Right lung (tissue), 10 donors: ENCODE measurements at places on chromosomes 5 and 9. TPM values are rescaled to one million over a fixed set of nuclear protein-coding genes. Genes with fewer than 3 reads are reported as not detected.

Gene LIX1
- polyA plus RNA-seq = 1.2 TPM

Gene CD180
- polyA plus RNA-seq = 1.9 TPM

GRCh38 chr5:50855001-50855400 lies 188.6 kb downstream of the PARP8 start:
- no peak for DNase-seq

Gene TNFSF15
- polyA plus RNA-seq = 12.0 TPM

Gene POLR1E
- 28.7 TPM for polyA plus RNA-seq

Gene SHC3
- polyA plus RNA-seq = 13.1 TPM

Gene GLT6D1
- not detected for polyA plus RNA-seq

GRCh38 chr5:78610636-78611035 lies 37.9 kb downstream of the LHFPL2 start:
- no peak for DNase-seq

GRCh38 chr9:93460689-93461413 lies 7.5 kb upstream of the FAM120AOS start:
- DNase-seq = no peak

- DNase-seq = no peak
Observed at GRCh38 chr9:121034529-121034928, 15.5 kb downstream of the C5 start.

- no peak for DNase-seq
Observed at GRCh38 chr5:52375969-52376368, 411.7 kb upstream of the ITGA1 start.

Gene PDLIM4
- polyA plus RNA-seq = 9.8 TPM

Gene ANKRD55
- polyA plus RNA-seq = 0.53 TPM

- DNase-seq = no peak
Observed at GRCh38 chr9:134640506-134641172, 964 bp upstream of the COL5A1 start.

GRCh38 chr9:99579964-99580363 lies 241.7 kb upstream of the NR4A3 start:
- no peak for DNase-seq

GRCh38 chr5:56330806-56331205 lies 97.7 kb upstream of the ANKRD55 start:
- DNase-seq = no peak

Gene PIP5K1B
- polyA plus RNA-seq = 3.6 TPM

GRCh38 chr9:104108315-104108714 lies 14.2 kb downstream of the SMC2 start:
- no peak for DNase-seq

DNA sequence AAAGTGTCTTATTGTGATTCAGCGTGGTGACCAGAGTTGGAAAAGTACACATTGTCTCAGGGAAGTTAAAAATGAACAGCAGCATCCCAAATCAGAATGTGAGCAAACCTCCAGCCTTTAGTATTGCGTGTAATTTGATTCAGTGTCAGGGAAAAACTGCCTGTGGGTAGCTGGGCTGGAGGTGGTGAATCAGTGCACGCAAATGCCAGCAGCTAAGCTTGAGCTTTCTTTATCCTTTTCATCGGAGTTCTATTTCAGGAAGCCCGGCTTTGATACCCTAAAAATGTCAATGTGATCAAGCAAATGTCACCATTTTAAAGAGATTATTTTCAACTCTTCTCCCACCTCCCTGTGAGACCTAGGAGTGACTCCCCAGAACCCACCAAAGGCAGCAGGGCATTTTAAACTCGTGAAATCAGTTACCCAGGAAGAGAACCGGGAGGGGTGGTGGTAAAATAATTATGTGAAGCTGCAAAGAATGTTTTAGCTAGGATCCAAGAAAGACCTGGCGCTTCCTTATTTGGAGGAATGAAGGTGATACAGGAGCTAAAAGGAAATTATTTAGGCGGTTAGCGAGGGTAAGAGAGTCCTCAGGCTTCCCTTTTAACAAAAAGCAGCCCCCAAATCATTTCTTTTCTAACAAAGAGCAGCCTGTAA lies 25.7 kb upstream of the C5orf47 start:
- DNase-seq = no peak

- DNase-seq = no peak
Observed at GRCh38 chr9:133370685-133371084, 5.2 kb downstream of the SURF4 start.

- DNase-seq = peak; percentile 32
Observed at GRCh38 chr5:109922381-109922995, 232.8 kb downstream of the MAN2A1 start.

Gene TMEM171
- not detected for polyA plus RNA-seq

- no peak for DNase-seq
Observed at GRCh38 chr9:136820971-136821825, 13.4 kb downstream of the RABL6 start.

Gene TXN
- polyA plus RNA-seq = 167 TPM

DNA sequence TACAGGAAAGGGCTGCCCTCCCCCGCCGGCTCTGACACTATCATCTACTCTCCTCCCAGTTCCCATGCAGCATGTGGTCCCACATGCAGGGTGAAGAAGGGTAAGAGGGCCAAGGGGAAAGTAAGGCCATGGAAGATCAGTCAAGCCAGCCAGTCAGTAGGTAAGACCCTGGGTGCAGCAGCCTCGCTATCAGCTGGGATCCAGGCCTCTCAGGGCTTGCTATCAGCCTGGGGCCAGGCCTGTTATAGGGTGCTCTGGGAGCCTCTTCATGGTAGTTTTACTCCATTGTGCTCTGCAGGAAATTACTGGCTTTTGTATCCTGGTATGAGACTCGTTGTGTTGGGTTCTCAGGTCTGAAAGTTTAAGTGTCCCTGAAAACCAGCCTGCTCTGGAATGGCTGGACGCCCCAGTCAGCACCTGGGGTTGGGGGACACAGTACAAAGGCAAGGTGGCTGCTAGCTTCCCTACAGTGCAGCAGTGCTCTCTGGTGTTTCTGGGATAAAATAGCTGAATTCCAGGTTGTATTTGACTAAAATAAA lies 21.4 kb downstream of the SLC22A4 start:
- DNase-seq = no peak

GRCh38 chr5:80516826-80517225 lies 28.9 kb downstream of the FAM151B start:
- no peak for DNase-seq

DNA sequence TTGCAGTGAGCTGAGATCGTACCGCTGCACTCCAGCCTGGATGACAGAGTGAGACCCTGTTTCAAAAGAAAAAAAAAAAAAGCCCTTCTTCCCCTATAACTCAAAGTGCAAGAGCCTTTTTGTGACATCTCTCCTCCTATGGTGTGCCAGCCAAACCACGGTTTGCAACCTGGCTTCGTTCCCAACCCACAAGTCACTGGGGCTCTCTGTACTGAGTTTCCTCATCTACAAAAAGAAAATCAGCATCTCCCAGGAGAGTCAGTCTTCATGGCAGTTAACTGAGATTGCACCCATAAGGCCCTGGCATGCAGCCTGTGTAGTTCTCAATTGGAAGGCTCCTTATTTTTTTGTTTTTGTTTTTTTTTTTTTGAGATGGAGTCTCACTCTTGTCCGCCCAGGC lies 14.8 kb downstream of the ODF2 start:
- DNase-seq = no peak

- peak; percentile 47 for DNase-seq
Observed at GRCh38 chr9:133460405-133461175, 812 bp downstream of the CACFD1 start.

DNA sequence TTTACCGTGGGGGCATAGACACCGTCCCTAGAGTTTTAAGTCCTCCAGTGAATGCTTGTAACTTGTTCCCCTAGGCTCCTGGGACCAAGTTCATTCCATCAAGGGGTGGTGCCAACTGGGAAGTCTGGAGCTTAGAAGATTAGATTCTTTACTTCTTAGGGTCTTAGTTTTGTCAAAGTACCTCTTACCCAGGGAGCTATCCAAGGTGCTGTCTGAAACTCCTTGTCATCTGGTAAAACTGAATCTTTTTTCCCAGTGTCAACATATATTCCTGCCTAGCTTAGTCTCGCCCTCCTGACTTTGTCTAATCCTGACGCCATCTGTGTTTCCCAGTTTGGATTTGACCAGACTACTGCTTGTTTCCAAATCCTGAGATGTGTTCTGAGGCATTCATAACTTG lies 41.6 kb downstream of the MAMDC2 start:
- no peak for DNase-seq

- DNase-seq = no peak
Observed at GRCh38 chr5:59905188-59905587, 11.7 kb upstream of the PDE4D start.

- no peak for DNase-seq
Observed at GRCh38 chr9:96441798-96442445, 8.0 kb upstream of the HABP4 start.

DNA sequence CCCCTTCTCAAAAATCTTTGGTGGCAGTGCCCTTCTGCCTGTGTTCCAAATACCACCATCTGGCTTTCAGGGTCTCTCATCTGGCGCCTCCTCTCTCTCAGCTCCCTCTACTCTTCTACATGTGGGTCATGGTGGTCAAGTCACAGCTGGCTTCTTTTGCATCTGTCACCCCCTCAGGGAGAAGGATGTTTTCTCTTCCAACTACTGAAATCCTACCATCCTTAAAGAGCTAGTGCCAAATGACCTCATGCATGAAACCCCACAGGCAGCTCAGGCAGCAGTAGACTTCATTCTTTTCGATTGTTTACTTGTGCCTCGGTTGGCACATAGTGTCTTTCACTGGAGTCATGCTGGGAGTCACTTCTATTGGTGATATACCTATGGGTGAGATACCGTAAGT lies 219.2 kb downstream of the DCP2 start:
- no peak for DNase-seq

Gene C5
- polyA plus RNA-seq = 96.0 TPM

Gene WNK2
- 7.3 TPM for polyA plus RNA-seq

DNA sequence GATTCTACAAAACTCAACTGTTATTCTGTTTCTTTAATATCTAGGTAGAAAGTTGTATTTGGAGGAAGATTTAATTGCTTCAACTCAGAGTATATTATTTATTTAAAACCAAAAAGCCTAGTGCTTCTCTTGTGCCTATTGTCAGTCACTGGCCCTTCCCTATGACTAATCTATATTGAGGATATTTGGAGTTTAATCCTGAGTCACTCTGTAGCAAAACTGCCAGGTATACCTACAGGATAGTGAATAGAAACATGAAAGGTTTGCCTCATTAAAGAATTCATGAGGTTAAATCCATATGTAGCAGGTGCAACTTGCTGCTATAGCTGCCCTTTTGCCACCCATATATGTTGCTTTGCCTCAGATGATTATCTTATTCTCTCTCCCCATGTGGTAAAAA lies 15.1 kb downstream of the PLK2 start:
- no peak for DNase-seq

- no peak for DNase-seq
Observed at GRCh38 chr5:1730487-1730847, 69.2 kb downstream of the MRPL36 start.

DNA sequence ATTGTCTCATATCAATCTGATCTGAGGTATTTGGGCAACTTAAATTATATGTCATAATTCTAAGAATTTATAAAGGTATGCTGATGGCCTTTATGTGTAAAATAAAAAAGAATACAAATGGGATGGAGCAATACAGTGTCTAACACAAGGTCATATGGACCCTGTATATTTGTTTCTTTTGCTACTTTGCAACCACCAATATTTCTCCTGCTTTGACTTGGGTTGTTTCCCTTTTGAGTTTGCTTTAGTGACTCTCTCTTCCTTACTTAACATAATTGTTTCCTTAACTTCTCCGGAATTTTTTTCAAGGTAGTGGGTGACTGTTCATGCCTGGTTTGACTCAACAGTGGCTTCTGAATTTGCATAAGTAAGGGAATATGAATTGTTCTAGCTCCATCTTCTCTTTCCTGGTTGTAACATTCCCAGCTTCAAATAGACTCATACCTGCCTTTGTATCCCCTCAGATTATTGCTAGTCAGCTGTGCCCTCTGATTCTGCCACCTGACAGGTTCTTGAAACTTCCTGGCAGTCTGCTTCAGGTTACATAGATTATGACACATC lies 30.2 kb upstream of the ANXA1 start:
- DNase-seq = no peak

GRCh38 chr9:128369024-128369706 lies 2.0 kb upstream of the URM1 start:
- DNase-seq = no peak

GRCh38 chr5:14156650-14157492 lies 13.7 kb downstream of the TRIO start:
- DNase-seq = no peak

Gene TEX48
- polyA plus RNA-seq = not detected

- no peak for DNase-seq
Observed at GRCh38 chr9:16656432-16657169, 213.9 kb downstream of the BNC2 start.
